Stromal cell of bone marrow (primary cell): ENCODE measurements at places on chromosomes 6 and 20.

GRCh38 chr6:39366931-39367618 lies 44.6 kb upstream of the KCNK16 start:
- DNase-seq: no peak

DNA sequence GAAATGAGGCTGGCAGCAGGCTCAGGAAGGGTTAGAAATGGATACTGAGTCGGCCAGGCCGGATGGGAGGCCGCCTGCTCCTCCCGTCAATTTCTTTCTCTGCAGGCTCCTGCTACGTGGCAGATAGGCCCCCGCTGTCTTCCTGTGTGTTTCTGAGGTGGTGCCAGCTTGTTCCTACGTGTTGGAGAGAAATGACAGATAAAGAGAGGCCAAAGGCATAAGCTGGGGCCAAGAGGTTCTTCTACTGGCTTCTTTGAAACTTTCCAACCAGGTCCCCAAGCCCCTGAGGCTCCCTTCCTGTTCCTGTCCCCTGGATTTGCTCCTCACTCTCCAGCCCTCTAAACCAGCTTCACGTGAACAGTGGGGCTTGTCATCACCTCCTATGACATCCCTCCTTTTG lies 76.8 kb downstream of the TCP11 start:
- no peak for DNase-seq

GRCh38 chr6:139249395-139249794 lies 42.4 kb downstream of the TXLNB start:
- no peak for DNase-seq

DNA sequence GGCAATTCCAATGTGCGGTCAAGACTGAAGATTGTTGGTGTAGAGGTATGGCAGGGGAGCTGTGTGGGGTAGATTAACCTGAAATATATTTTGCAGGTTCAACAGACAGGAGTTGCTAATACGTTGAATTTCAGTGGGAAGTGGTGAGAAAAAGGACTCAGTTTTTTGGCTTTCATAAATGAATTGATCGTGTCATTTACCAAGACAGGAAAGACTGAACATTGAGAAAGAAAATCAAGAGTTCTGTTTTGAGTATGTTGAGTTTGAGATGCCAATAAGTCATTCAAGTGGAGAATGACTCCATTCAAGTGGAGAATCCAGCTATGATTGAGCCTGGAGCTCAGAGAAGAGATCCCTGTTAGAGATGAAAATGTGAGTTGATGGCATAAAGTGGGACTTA lies 31.1 kb downstream of the NFYA start:
- no peak for DNase-seq

- no peak for DNase-seq
Measured at GRCh38 chr20:15411781-15412180, 1074.4 kb upstream of the FLRT3 start.

- no peak for DNase-seq
Measured at GRCh38 chr20:24747010-24747712, 201.9 kb upstream of the CST7 start.

- no peak for DNase-seq
Measured at GRCh38 chr6:168600381-168600780, 159.4 kb downstream of the SMOC2 start.

GRCh38 chr6:125923366-125923877 lies 33.1 kb upstream of the HINT3 start:
- DNase-seq: no peak

DNA sequence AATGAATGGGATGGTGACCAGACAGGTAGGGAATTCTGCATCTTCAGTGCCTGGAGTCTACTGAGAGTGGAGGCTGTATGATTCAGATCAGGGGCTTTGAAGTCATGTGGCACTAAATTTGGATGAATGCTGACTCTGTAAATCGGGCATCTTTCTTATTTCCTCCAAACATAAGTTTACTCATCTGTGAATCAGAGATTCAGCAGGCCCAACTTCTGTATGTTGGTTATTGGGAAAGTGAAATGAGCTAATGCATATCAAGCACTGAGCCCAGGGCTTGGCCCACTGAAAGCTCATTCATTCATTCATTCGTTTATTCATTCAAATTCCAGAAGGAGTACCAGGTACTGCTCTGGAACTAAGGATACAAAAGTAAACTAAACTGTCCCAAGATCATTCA lies 192.3 kb upstream of the RIN2 start:
- DNase-seq: no peak

DNA sequence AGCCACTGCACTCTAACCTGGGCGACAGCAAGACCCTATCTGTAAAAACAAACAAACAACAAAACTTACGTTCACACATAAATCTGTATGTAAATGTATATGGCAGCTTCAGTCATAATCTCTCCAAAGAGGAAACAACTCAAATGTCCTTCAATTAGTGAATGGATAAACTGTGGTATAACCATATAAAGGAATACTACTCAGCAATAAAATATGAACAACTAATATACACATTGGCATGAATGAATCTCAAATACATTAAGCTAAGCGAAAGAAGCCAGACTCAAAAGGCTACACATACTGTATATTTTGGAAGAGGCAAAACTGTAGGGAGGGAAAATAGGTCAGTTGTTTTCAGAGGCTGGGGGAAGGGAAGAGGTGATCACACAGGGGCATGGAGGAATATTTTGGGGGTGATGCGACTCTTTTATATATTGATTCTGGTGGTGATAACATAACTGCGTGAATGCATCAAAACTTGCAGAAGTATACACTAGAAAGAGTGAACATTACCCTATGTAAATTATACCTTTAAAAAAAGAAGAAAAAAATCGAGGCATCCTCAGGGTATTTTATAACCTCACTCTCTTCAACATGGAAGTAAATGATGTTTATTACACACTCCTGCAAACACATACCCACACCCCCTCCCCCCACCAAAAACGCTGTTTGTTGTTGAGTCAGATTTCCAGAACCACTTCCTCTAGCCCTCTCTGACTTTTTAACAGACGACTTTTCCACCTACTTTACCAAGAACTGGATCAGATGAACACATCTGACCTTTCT lies 115.2 kb upstream of the RNF24 start:
- peak; percentile 54 for DNase-seq

- peak; percentile 7 for DNase-seq
Measured at GRCh38 chr20:58829531-58829941, 21.2 kb downstream of the GNAS-AS1 start.

DNA sequence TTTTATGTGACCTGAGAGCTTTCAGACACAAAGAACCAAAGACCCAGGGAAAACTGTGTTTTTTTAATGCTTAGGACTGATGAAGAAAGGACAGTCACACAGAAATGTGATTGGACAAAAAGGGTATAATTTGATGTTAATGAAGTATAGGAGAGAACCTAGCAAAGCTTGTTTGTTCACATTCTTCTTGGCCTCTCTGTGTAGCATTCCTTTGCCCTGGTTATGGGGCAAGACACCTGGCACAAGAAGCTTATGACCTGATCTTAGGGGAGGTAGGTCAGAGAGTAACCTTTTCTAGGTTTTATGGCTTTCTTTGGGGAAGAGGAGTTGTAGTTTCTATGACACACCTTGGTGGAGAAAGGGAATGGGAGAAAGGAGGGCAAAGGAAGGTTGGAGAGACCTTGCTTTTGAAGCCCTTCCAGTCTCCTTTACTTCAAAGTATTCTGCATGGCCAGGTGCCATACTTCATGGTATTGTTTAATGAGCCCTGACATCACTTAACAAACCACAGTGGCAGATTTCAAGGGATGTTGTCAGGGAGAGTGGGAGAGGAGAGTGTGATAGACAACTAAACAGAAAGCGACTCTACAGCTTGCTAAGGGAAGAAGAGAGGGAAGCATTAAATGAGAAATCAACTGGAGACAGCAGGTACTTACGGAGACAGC lies 701.8 kb upstream of the FLRT3 start:
- DNase-seq: no peak

- no peak for DNase-seq
Measured at GRCh38 chr20:63014710-63015109, 7.9 kb upstream of the BHLHE23 start.

- DNase-seq: peak; percentile 22
Measured at GRCh38 chr6:130303431-130303830, 62.4 kb upstream of the TMEM200A start.

- DNase-seq: no peak
Measured at GRCh38 chr6:15586503-15586902, 76.3 kb downstream of the DTNBP1 start.

DNA sequence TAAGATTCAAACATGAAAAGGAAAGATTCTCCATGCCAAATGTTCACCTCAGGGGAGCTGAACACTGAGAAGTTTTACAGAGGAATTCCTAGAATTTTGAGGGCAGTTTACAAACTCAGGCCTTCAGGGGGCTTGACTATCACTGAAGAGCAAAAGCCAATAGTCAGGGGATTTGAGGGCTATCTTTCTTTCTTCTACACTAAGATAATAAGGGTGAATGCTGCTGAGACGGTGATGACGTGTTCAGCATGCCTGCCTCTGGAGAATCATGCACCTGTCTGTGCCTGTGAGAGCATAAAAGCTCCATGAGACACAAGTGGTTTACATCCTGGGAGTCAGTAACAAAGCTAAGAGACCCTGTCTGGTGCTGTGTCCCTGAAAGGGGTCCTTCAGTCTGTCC lies 1085.6 kb downstream of the KIF16B start:
- DNase-seq: no peak

DNA sequence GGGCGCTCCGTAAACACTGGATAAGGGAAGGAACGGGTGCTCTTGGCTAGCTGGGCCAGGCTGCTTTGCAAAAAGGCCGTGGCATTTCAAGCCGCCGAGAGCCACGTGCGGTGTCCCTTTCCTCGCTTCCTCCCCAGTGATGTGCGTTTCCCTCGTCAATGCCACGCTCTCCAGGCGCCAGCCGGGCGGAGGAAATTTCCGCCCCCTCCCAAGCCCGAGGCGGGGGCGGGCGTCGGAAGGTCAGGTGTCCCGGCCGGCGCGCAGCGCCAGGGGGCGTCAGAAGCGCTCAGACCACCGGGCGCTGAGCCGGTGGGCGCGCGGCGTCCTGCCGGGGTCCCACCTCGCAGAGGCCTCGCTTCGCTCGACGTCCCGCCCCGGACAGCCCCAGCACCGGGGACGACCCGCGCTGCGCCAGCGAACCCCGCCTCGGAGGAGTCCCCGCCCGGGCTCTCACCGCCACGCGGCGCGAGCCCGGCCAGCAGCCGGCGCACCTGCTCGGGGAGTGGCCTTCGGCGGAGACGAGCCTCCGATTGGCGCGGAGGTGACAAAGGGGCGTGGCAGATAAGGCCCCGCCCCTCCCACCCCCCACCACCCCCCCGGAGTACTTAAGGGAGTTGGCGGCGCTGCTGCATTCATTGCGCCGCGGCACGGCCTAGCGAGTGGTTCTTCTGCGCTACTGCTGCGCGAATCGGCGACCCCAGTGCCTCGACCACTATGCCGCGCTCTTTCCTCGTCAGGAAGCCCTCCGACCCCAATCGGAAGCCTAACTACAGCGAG lies at the start of gene SNAI1:
SNAI1 (plus strand) TSS at position 635 of the 777 bp plus-strand sequence; CDS start at position 715, 80 bp downstream.
- peak; percentile 51 for DNase-seq

DNA sequence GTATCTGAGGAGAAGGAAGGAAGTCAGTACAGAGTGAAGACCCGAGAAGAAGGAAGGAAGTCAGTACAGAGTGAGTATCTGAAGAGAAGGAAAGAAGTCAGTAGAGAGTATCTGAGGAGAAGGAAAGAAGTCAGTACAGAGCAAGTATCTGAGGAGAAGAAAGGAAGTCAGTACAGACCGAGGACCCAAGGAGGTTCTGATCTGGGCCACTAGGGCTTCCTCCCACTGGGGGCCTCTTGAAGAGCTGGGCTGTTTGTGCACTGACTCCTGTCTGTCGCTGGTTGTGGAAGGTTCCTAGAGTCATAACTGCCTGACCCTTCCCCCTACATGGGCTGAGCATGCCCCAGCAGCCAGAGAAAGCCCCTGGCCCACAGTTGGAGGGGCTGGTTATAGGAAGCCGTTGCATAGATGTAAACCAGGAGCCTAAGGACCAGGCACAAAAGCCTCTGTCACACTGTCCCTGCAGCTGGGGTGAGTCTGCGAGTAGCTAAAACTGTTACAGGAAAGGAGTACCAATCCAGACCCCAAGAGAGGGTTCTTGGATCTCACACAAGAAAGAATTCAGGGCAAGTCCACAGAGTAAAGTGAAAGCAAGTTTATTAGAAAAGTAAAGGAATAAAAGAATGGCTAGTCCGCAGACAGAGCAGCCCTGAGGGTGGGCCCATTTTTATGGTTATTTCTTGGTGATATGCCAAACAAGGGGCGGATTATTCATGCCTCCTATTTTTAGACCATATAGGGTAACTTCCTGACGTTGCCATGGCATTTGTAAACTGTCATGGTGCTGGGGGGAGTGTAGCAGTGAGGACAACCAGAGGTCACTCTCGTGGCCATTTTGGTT lies 395.9 kb downstream of the PREX1 start:
- DNase-seq: no peak
